ENCODE measurements at places on chromosomes 6 and 20.

DNA sequence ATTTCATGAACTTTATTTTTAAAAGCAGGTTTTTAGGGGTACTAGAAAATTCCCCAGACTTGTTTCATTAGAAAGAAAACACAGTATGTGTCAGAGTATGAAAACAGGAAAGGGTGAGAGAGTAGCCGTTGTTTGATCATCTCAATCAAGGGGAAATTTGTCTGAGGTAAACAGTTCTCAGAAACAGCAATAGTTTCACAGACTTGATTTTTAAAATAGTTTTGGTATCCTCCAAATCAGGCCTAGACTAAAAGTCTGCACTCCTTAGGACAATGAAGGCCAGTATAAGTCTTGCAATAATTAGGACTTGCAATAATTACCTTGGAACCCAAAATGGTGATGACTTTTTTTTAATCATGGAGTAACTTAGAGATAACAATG is 176.6 kb upstream of the TAB2 start:
- no peak for DNase-seq

- DNase-seq = peak; percentile 57
Measured at GRCh38 chr6:37785002-37785662, 34.4 kb upstream of the ZFAND3 start.

DNA sequence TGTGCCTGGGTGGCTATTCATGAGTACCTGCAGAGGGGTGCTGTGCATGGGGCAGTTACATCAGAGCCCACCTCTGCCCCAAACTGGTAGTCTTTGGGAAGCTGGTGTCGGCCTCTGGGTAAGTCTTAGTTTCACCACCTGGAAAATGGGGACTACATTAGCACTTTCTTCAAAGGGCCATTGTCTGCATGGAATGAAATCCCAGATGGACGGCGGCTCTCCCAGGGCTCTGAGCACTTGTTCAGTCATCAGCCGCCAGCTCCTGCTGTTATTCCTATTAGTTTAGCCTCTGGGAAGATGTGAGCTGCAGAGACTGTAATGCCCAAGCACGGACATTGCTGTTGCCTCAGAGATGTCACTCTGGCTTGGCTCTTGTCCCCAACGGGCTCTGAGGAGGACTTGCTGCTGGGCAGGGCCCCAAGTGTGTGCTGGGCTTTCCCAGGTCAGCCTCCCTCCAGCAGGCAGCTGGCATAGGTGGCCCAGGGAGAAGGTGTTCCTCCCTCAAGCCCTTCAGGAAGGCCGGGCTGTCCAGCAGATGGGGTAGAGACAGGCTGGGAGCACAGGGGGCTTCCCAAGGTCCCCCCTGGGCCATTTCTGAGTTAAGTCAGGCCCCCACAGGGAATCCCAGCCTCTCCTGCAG is 268.3 kb downstream of the TFAP2C start:
- DNase-seq = no peak

DNA sequence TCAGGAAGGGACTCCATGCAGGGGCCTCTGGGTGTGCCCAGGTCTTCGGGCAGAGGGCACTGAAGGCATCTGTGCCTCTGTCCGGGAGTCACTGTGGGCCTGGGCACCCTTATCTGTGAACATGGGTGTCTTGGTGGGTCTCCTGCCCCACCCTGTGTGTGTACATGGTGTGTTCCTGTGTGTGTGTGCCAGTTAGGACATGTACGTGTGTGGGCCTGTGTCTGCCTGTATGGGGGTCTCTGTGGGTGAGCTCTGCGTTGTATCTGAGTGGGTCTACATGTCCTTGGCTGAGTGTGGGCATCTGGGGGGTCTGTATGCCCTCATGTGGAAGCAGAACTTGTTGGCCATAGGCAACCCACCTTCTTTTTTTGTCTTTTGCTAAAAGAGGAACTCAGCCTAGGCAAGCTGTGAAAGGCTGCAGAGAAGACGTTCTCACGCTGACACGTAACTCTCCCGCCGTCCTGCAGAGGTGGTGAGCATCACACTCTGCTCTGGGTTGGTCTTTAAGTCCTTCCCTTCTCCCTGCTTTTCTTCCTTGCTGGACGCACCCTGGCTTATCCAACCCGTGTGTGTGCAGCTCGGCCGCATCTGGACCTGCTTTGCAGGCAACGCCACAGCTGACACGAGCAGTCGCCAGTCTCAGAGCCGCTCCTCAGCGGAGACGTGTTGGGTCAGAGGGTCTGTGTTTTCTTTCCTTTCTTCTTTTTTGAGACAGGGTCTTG is 532 bp upstream of the NPBWR2 start:
- no peak for DNase-seq

GRCh38 chr20:17933711-17934110 is 34.9 kb downstream of the SNX5 start:
- DNase-seq = no peak

DNA sequence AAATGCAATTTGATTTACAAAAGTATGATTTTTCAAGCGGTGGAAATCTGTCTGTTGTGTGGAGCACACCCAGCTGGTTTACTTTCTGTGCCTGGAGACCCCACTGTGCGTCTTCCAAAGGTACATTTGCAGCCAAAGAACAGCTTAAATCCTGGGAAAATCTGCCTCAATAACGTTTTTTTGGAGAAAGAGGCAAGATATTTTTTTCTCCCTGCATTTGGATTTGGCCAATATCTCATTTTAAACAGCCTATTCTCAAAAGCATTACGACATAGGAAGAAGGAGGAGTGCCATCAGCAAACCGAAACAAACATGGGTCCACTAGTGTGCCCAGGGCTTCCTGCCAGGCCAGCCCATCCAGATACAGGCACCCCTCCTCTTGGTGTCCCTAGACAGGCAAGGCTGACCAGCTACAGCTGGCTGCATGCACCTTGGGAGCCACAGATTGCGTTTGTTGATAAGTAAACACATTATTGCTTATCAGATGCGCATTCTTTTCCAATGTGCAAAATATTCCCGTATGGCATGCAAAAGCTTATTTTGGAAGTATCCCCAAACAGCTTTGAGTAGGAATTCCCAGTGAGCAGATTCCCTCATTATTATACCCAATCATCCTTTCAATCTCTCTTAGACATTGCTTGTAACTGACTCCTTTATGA is 184.5 kb upstream of the MARCKS start:
- DNase-seq = no peak

- peak; percentile 88 for DNase-seq
Measured at GRCh38 chr6:140784573-140784972, 1348.2 kb upstream of the GJE1 start.

- DNase-seq = no peak
Measured at GRCh38 chr6:39289490-39289889, 24.7 kb downstream of the KCNK17 start.

DNA sequence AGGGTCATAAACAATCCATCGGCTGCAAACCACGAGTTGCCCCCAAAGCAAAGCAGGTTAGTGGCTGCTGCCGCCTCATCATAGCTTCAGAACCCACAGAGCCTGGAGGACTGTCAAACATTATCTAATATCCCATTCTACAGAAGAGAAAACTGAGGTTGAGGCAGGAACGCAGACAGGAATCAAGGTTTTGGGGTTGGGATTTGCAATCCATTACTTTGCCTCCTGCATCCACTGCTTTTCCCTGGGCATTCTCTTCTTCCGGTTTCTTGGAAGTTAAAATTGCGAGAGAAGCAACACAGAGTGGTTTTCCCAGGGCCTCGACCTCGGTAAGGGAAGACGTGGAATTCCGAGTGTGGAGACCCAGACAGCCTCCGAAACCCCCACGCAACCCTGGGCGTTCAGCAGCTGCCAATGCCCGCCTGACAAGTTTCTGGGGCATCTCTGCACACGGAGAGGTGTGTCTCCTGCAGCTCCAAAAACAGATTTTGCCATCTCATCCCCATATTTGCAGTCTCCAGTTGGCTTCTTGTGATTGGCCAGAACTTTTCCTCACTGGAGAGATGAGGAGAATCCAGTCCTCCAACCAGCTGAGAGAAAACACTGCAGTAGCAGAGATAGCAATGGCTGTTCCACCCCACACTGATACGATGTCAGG is 45.5 kb upstream of the SNAP25 start:
- no peak for DNase-seq

DNA sequence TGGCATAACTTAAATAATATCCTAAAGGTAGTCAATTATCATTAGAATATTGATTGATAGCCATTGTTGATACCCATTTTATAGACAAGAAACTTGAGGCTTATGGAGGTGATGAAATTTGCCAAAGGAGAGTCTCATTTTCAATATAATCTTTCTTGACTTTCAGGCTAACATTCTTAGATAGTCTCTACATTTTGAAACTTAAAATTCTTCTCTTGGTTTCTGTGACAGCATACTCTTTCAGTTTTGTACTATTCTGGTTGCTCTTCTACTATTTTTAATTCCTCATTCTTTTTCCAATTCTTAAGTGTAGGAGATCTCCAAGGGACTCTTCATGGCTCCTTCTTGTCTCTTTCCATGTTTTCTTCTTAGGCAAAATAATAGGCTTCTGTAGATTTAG is 3.7 kb upstream of the SH3BGRL2 start:
- no peak for DNase-seq

DNA sequence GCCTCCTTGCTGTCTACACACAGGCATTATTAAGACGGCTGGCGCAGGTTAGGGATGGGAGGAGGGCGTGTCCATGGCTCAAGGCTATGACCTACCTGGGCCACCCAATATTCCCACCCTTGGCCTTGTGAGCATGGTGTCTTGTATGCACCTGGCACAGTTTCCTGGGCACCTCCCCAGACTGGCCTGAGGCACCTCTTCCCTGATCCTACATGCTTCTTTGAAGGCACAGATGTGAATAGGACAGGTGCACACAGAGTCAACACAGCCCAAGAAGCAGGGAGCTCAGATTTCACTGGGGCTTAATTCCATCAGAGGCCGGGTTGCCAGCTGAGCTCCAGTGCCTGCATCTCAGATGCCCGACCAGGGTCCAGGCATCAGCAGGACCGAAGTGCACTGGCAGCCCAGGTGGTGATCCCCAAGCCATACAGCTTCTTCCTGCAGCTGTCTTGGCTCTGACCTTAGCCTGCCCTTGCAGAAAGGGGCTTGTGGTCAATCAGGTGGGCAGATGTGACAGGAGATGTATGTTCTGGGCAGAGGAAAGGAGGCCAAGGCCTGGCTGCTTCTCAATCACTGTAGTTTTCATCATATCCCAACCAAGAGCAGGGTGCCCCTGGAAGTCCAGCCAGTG is 287.7 kb downstream of the CLIC5 start:
- no peak for DNase-seq

GRCh38 chr20:62558779-62559178 is 83.0 kb upstream of the GATA5 start:
- DNase-seq = no peak

- DNase-seq = peak; percentile 21
Measured at GRCh38 chr6:109306733-109307132, 75.5 kb downstream of the CD164 start.

DNA sequence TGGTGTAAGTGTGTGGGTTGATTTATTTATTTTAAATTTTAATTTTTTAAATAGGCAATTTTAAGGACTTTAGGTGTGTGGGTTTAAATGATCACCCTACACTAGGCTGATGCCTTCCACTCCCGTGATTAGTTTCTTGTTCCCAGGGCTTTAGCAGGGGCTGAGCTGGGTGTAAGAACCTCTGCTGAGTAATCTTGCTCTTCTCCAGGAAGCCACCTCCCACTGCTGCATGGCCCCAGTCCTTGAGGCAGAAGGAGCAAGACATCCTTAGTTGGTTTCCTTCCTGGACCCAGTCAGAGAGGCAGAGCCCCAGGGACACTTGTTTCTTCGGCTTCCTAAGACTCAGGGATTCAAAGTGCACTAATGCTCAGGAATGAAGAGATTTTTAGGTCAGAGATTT is 19.8 kb upstream of the CDC5L start:
- DNase-seq = peak; percentile 22

GRCh38 chr6:146875927-146876270 is 277.1 kb downstream of the ADGB start:
- no peak for DNase-seq

DNA sequence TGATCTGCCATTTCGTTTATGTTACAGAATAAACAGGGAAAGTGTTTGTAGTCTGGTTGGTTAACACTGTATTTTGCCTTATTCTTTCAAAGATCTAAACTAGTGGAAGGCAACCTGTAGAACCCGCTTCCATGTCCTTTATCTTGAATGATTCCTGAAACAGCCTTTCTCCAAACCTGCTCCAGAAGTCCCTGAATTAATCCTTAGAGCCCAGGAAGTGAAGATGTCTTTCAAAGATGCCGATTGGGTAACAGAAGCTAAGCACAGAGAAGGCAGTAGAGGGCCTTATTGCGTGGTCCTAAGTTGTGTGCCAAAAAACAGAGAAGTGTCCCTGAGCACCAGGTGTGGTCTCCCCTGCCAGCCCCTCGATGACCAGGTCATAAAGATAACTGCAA is 19.2 kb upstream of the ZSCAN16 start:
- peak; percentile 29 for DNase-seq

DNA sequence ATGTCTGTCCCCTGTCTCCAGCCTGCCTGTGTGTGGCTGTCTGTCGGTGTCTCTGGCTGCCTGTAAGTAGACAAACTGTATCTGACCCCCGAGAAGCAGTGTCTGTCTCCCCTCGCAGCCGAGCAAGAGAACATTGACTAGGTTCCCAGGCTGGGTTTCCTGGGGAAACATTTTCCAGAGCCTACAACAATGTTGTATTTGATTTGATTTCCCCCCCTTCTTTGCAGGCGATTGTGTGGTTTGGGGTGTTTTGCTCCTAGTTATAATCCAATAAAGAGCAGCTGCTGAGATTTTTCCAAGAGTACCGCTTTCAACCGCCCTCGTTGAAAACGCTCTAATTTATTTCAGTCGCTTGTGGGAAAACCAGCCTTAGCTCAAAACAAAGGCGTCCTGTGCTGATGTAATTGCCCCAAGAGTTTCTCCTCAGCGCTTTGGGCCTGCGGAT is 92.6 kb downstream of the CDC5L start:
- no peak for DNase-seq

- DNase-seq = peak; percentile 55
Measured at GRCh38 chr6:46985943-46986342, 56.2 kb downstream of the ADGRF1 start.

- DNase-seq = no peak
Measured at GRCh38 chr6:49787176-49787575, at the start of gene PGK2. PGK2 (minus strand) TSS chr6:49787285; CDS start chr6:49787187, 98 bp downstream.

- DNase-seq = no peak
Measured at GRCh38 chr20:53296025-53296424, 297.6 kb downstream of the ZNF217 start.

- DNase-seq = no peak
Measured at GRCh38 chr6:126824226-126824625, 294.2 kb upstream of the RSPO3 start.

DNA sequence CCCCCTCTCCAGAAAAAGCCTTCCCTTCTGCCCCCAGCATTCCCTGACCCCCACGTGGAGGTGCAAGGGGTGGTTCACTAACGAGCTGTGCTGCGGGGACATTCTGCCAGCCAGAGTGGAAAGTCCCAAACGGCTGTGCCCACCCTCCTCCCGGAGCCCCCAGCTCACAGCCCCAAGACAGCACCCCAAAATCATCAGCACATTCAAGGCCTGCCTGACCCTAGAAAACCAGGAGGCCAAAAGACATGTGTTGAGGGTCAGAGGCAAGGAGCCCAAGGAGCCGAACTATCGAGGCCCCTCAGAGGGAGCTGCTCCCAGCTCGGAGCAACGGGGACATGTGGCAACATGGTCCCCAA is 197.9 kb downstream of the PREX1 start:
- DNase-seq = no peak

DNA sequence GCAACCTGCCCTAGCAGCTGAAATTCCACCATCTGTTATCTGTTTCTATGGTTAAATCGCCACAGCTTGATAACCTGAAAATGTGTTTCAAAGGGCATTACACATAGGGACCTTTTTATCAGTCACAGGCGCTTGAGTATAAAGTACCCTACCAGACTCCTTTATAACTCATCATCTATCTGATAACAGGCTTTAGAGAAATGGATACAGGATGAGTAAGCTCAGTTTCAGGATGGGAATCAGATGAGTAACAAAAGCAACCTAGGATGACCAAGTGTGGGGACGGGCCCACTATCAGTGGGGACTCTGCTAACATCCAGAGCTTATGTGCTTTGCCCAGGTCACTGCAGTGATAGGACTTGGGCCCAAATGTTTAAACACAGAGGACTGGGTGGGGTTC is 75.6 kb downstream of the PRND start:
- no peak for DNase-seq

Data from epithelial cell of esophagus (primary cell).